ENCODE measurements at places on chromosomes 5 and 9.
A peak's percentile ranks its signal among the peaks of the same experiment; 100 is the strongest.

DNA sequence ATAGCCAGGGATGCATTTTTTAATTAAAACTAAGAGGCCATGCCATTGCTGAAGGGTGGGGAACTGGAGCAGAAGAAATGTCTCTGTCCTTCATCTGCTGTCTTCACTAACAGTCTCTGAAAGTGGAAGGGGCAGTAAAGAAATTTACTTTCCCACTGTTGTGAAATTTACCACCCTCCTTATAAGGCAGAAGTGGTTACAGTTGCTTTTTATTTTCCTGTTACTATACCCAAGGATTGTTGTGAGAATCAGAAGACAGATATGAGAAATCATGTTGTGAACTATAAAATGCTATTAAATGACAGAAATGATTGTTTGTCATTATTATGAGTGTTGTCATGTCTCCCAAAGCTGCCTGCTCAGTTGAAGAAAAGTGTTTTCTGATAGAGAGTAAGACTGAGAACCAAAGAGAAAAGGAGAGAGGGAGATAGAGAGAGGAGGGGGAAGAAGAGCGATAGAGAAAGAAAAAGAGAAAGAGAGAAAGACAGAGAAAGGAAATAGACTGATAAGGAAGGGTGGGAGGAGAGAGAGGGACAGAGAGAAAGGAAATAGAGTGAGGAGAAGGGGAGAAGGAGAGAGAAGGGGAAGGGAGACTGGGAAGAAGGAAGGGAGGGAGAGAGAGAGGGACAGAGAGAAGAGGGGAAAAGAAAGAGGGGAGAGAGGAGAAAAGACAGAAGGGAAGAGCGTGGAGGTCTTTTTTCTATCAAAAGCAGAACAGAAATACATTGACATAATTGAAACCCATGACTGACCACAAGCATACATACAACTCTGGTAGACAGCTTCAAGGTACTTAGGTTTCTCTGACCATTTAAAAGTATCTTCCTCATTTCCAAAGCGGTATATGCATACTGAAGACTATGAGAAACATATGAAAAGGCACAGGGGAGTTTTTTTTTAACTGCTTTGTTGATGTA is 22.5 kb downstream of the SEC61B start:
- no peak for DNase-seq

GRCh38 chr5:42944989-42945388 is 95.1 kb downstream of the ANXA2R start:
- no peak for DNase-seq

DNA sequence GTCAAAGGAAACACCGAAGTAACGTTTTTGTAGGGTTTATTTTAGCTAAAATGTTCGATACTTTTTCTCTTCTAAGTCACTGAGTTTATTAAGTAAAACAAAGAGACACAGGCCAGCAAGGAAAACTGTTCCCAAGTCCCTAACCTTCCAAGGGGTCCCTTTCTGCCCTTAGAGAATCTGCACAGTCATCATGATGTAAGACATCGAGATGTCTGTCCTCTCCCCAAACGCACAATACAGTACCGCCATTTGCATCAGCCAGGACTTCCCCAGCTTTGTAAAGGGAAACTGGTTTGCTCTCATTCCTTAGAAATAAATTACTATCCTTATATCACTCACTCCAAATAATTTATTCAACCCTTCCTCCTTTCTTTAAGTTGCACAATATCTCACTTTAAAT is 89.3 kb downstream of the MARCHF11 start:
- no peak for DNase-seq

- no peak for DNase-seq
Measured at GRCh38 chr5:64763948-64764503, 4.5 kb downstream of the SREK1IP1 start.

DNA sequence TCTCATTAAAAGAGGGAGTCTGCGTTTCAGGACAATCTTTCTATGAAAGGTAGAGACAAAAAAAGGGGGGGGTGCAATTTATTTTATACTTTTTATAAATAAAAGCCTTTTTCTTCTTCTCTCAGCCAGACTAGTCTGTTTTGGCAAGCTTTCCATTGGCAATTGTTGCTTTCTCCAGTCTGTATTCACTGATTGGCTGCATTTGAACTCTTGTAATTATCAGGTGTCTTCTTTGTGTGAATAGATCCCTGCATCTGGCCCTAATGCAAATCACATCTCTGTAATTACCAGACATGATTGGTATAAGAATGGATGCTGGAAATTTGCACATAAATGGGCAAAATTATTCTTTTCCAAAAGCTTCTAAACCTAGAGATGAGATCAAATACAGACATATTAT is 7.6 kb upstream of the EQTN start:
- no peak for DNase-seq

DNA sequence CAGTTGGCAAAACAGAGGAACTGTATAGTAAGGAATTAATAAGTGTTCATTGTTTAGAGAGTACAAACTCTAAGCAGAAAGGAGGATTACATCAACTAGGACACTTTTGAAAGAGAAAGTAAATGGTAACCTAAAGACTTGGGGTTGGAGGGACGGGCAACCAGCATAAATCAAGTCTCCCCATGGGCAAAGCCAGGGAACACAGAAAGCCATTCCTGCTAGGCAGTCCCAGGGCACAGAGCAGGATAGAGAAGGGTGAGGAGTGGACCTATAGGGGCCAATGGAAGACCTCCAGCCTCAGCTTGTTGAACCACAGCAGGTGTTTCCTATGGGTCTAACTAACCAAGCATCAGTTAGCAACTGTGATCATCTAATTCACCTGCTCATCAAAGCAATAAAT is 9.2 kb upstream of the ERAP1 start:
- DNase-seq = no peak

DNA sequence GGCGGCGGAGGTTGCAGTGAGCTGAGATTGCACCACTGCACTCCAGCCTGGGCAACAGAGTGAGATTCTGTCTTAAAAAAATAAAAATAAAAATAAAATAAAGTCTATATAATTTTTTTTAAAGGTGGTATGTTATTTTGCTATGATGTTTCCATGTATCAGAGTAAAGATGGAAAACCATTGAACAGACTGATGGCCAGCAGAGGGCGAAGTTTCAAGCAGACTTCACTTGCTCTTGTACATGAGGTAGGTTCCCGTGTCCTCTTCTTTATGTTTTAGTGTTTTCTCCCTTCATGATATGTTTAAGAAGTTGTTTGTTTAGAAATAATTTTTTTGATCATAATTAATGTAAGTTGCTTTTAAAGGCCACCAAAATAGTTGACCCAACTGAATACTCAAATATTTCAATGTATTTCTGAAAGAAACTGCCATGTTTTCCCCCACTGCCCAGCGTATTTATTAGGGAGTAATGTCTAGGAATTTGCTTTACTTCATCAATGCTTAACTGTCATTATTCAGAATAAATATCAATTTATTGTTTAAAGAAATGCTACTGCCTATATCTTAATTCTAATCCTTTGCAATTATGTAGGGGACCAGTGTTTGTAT is 146.4 kb downstream of the HACD4 start:
- DNase-seq = peak; percentile 1

- no peak for DNase-seq
Measured at GRCh38 chr9:2502210-2502609, 119.4 kb upstream of the VLDLR start.

DNA sequence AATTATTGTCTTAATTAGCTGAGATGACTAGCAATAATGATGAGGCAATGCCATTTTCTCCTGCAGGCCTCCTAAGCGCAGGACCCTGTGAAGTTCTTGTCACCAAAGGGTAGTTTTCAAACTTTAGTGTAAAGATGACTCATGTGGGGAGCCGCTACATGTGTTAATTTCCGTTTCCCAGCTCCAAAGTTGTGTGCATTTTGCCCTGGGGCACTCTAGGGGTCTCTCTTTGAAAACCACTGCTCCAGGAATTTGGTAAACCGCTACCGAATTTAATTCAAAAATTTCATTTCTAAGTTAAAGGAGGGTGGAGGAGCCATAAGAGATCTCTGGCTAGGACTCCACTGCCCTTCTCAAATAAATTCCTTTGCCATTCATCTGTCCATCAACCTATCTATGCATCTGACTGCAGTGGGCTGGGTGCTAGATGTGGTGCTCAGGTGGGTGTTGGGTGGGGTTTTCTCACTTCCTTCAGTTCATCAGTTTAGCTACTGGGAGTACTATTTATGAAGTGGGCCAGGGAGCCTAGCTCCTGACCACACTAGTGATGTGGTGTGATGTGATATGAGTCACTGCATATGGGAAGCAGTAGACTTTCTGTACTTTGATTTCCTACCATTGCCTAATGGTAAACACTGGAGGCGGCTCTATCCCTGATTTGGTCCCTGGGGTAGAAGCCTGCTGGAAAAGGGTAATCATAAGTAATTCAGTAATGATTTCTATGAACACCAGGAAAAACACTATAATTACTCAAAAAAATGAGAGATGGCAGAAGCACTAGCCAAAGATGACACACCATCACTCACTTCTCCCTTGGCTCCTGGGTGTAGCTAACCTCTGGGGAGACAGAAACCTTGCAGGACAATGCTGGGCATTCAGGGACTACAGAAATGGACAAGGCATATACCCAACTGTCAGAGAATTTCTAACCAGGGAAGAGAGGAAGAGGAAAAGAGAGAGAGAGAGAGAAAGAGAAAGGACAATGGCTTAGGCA is 4.0 kb upstream of the ZSWIM6 start:
- DNase-seq = no peak

DNA sequence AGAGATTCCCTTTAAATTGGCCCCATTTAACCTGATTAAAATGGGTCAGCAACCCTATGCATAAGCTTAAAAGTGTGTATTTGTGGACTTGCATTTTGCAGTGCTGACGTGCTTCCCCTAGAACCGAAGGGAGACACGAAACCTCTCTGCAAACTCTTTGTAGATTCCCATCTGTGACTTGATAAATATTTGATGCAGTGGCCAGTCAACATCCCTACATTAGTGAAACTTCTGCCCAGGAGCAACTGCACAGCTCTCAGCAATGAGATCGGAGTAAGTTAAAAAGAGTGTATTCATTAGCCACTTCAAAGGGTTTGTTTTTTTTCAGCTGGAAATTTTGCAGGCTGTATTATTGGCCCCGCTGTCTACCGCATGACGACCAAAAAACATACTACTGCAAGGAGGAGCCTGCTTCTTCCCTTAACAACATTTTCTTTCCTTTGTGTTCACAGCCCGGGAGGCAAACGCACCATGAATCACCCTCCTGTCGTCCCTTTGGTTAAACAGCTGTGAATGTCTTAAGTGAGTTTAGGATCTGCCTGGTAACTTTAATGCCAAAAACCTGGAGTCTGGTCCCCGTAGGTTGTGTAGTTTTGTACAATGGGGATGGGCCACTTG is 38.0 kb upstream of the TCERG1 start:
- no peak for DNase-seq

- DNase-seq = peak; percentile 81
Measured at GRCh38 chr9:694403-695154, 146.9 kb upstream of the DMRT1 start.

- no peak for DNase-seq
Measured at GRCh38 chr5:127858116-127858784, 155.1 kb downstream of the CCDC192 start.

DNA sequence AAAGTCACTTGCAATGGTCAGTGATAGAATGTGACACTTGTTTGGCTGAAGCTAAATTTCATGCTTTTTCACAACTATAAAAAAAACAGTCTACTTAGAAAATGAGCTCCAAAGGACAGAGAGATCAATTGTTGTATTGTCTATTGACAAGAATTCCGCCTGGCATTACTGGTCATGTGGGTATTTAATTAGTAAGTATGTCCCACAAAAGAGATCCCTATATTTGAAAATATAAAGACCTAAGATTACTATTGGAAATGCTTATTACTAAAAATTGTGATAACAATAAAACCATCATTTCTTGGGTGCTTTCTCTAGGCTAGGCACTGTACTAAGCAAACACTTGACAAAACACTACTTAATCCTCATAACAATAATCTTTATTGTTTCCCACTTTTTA is 745.2 kb upstream of the C9orf72 start:
- no peak for DNase-seq

- no peak for DNase-seq
Measured at GRCh38 chr9:89079391-89079790, 88.1 kb downstream of the S1PR3 start.

DNA sequence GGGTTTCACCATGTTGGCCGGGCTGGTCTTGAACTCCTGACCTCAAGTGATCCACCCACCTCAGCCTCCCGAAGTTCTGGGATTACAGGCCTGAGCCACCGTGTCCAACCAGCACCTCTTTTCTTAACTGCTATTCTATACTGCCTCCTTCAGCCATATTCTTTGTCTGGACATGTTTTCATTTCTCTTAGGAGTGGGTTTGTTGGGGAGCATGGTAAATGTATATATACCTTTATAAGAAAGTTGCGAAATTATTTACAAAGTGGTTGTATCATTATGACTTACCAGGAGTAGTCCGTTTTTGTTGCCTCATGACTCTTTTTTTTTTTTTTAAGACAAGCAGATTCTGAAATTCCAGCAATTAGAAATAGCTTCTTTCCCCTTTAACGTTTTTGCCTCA is 38.7 kb downstream of the CDC42SE2 start:
- no peak for DNase-seq

- DNase-seq = no peak
Measured at GRCh38 chr9:134007150-134007549, 15.0 kb upstream of the VAV2 start.

- DNase-seq = no peak
Measured at GRCh38 chr9:129810116-129810515, 7.1 kb downstream of the TOR1B start.

- peak; percentile 65 for DNase-seq
Measured at GRCh38 chr9:33025572-33026342, 684 bp downstream of the DNAJA1 start.

DNA sequence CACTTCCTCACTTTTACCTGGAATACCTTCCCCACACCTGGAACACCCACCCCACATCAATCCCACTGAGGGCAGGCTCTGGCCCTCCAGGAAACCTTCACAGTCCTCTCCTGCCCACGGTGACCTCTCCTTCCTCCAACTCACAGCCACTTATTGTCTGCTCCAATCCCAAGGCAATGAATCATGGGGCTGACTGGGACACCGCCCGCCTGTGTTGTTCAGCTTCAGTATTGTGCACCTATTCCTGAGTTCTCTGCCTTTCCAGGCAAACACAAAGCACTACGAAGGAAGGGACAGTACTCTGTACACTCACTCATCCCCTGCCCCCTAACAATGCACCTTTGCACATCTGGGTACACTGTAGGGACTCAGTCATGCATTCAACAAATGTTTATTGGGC is 7.3 kb downstream of the PCDH1 start:
- no peak for DNase-seq

- DNase-seq = no peak
Measured at GRCh38 chr9:28155067-28155466, 581.8 kb upstream of the C9orf72 start.

DNA sequence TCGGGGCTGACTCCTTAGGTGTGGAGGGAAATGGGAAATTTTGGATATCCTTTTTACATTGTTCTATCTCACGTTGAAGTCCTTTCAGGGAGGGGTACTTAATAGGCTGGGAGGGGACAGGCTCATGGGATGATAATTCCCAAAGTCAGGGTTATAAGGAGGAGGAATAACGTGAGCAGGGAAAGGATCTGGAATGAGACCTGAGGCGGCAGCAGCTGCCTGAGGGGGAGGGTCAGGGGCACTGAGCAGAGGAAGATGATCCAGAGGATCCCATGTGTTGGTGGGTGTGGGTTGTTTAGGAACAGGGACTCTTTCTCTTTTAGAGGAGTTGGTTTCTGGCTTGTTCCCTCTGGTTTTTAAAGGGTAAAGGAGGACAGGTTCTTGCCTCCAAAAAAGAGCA is 18.7 kb downstream of the IFT74 start:
- no peak for DNase-seq

GRCh38 chr9:81430727-81431126 is 258.6 kb downstream of the TLE1 start:
- no peak for DNase-seq

All from amygdala (tissue), 56 donors.